Lower lobe of right lung (tissue), 2 donors: ENCODE measurements at places on chromosomes 7 and 10. TPM values are rescaled to one million over a fixed set of nuclear protein-coding genes. Genes with fewer than 3 reads are reported as not detected.

DNA sequence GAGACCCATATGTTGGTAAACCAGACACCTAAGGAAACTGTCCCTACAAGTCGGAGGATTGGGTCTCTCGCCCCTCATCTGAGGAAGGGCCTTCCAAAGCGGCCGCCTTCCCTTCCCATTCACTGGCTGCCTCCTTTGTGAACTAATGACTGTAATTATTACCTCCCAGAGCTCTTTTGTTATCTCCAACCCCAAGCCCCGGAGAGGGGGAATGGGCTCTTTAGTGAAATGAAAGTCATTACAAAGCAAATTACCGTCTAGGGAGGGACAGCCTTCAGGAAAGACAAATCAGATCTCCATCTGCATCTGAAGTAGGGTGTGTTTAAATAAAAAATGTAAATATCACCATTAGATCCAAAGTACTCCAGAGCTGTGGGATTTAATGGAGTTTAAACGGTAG is 2.6 kb upstream of the GAD2 start:
- H3K36me3 ChIP-seq = no peaks in the 10 kb centered on the region
- H3K27ac ChIP-seq = no peak overlapping the region
- DNase-seq = no peak
- H3K4me3 ChIP-seq = no peak overlapping the region

- H3K4me3 ChIP-seq = no peak overlapping the region
- no peaks in the 10 kb centered on the region for H3K27me3 ChIP-seq
- no peak for DNase-seq
- peaks cover 54% of the 10 kb centered on the region for H3K4me1 ChIP-seq
Observed at GRCh38 chr7:116229366-116229765, 19.0 kb downstream of the TES start.

- H3K27ac ChIP-seq = peak overlapping the region; percentile 94
- H3K4me3 ChIP-seq = peak overlapping the region; percentile 91
- H3K27me3 ChIP-seq = no peaks in the 10 kb centered on the region
- peaks cover 26% of the 10 kb centered on the region for H3K36me3 ChIP-seq
- DNase-seq = peak; percentile 76
Observed at GRCh38 chr7:92133737-92134270, 473 bp downstream of the CYP51A1 start.

The CYP2W1 gene
- not detected for total RNA-seq

The TRIM74 gene
- total RNA-seq = 1.1 TPM
